Activated naive CD4-positive, alpha-beta T cell treated with anti-CD3 and anti-CD28 coated beads for 36 hours (primary cell): ENCODE measurements at places on chromosomes 1 and 21.

GRCh38 chr1:96660051-96660450 is 61.5 kb upstream of the PTBP2 start:
- H3K27me3 ChIP-seq = no peaks in the 10 kb centered on the region
- H3K4me1 ChIP-seq = no peaks in the 10 kb centered on the region
- H3K27ac ChIP-seq = no peak overlapping the region

GRCh38 chr1:8477983-8478362 is 160.1 kb downstream of the SLC45A1 start:
- no peaks in the 10 kb centered on the region for H3K27me3 ChIP-seq
- H3K4me3 ChIP-seq = no peak overlapping the region
- H3K4me1 ChIP-seq = peaks cover 42% of the 10 kb centered on the region
- H3K36me3 ChIP-seq = no peaks in the 10 kb centered on the region
- no peak for DNase-seq

- no peaks in the 10 kb centered on the region for H3K27me3 ChIP-seq
- peaks cover 4% of the 10 kb centered on the region for H3K36me3 ChIP-seq
- DNase-seq = no peak
- H3K27ac ChIP-seq = no peak overlapping the region
Observed at GRCh38 chr21:46597031-46597430, 7.9 kb downstream of the S100B start.

DNA sequence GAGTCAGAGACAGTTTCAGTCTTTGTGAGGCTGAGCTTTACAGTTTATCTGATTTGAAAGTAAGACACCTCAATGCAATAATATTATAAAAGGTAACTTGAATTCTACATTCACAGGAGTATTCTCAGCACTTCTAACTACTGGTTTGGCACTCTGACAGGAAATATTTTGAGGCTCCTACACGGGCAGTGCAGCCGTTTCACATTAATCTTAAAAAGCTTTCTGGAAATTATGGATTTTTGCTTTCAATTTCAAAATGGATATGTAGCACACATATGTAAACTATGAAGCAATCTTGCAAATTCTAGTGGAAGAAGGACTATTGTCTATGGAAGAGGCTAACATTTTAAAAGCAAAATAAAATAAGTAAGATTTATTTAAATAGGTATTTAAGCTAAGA is 262.9 kb upstream of the SNX7 start:
- H3K27me3 ChIP-seq = no peaks in the 10 kb centered on the region
- no peaks in the 10 kb centered on the region for H3K4me1 ChIP-seq
- no peaks in the 10 kb centered on the region for H3K36me3 ChIP-seq
- no peak for DNase-seq

- no peaks in the 10 kb centered on the region for H3K36me3 ChIP-seq
- H3K4me1 ChIP-seq = no peaks in the 10 kb centered on the region
- H3K27me3 ChIP-seq = peaks cover 22% of the 10 kb centered on the region
- no peak overlapping the region for H3K4me3 ChIP-seq
- H3K27ac ChIP-seq = no peak overlapping the region
- no peak for DNase-seq
Observed at GRCh38 chr1:7264101-7264500, 478.8 kb downstream of the CAMTA1 start.

GRCh38 chr1:183416850-183417771 is 1.1 kb downstream of the NMNAT2 start:
- no peak overlapping the region for H3K27ac ChIP-seq
- H3K4me1 ChIP-seq = peaks cover 23% of the 10 kb centered on the region
- no peaks in the 10 kb centered on the region for H3K36me3 ChIP-seq
- H3K27me3 ChIP-seq = peaks cover 49% of the 10 kb centered on the region
- DNase-seq = peak; percentile 66

DNA sequence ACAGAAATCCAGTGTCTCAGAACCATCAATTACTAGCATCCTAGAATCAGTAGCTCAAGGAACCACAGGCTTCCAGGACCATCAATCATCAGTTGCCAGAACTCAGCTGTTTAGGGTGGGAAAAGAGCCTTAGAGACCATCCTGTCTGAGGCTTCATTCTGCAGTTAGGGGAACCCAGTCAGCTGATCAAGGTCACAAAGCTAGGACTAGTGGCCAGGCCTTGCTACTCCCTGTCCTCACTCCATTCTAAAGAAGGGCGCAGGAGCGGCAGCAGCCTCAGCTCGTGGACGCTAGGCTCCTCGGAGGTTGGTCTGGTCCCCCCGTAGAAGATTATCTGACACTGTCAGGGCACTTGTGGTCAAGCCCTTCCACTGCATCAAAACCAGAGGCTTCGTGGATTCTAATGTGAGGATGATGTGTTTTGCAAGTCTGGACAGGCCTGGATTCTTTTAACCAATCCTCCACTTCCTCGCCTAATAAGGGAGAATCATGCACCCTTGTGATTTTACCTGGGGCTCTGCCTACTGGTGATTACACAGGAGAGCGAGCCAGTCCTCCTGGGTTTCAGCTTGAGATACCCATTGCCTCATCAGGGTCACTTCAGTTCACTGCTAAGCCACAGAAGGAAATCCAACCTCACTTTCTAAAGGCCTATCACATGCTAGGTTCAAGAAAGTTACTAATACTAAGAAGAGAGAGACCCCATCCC is 41.7 kb upstream of the IFFO2 start:
- no peaks in the 10 kb centered on the region for H3K27me3 ChIP-seq
- no peak overlapping the region for H3K4me3 ChIP-seq
- DNase-seq = no peak
- peaks cover 20% of the 10 kb centered on the region for H3K4me1 ChIP-seq
- peaks cover 5% of the 10 kb centered on the region for H3K36me3 ChIP-seq

DNA sequence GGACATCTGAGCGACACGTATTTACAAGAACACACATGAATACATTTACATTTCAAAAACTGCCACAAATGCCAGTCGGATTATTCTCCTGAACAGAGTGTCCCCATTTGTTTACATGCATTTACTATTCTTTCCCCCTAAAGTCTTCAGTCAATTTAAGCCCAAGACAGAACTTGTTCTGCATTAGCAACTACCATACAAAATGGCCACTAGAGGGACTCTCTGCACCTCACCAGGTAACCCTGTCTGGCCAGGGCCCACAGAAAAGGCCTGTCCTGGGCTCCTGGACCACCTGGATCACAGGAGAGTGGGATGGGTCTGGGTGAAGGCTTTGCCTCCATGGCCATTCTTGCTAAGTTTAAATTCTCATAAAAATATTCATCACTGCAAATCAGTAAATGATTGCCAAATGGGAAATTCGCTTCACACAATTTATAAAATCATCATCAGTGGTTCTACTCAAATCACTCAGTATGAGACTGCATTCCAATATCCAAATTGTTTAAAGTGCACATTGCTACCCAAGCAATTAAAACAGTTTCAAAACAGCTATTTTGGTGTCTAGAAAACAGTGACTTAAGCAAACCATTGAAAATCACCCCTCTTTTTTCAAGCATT is 12.5 kb upstream of the GUCA2A start:
- no peak overlapping the region for H3K4me3 ChIP-seq
- H3K27me3 ChIP-seq = no peaks in the 10 kb centered on the region

GRCh38 chr1:95991787-95992520 is 729.6 kb upstream of the PTBP2 start:
- no peak overlapping the region for H3K27ac ChIP-seq
- H3K4me1 ChIP-seq = no peaks in the 10 kb centered on the region
- no peak for DNase-seq
- H3K36me3 ChIP-seq = no peaks in the 10 kb centered on the region

DNA sequence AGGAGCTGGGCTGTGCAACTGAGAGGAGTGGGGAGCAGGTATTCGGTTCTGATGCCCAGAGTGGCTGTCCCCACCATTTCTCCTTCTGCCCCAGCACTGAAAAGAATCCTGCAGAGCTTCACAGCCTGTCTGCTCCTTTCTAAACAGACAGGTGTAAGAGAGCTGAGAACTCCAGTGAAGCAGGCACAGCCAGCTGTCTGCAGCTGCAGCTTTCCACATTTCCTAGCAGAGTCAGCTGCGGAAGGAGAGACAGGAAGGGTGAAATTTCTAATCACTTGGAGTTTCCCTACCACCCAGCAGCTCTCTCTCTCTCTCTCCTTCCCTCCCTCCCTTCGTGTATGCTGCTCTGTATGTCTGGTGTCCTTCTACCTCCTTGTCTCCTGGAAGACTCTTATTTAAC is 40.5 kb upstream of the GJB5 start:
- peaks cover 7% of the 10 kb centered on the region for H3K27me3 ChIP-seq
- H3K4me3 ChIP-seq = no peak overlapping the region
- H3K27ac ChIP-seq = no peak overlapping the region
- no peaks in the 10 kb centered on the region for H3K4me1 ChIP-seq
- no peak for DNase-seq

DNA sequence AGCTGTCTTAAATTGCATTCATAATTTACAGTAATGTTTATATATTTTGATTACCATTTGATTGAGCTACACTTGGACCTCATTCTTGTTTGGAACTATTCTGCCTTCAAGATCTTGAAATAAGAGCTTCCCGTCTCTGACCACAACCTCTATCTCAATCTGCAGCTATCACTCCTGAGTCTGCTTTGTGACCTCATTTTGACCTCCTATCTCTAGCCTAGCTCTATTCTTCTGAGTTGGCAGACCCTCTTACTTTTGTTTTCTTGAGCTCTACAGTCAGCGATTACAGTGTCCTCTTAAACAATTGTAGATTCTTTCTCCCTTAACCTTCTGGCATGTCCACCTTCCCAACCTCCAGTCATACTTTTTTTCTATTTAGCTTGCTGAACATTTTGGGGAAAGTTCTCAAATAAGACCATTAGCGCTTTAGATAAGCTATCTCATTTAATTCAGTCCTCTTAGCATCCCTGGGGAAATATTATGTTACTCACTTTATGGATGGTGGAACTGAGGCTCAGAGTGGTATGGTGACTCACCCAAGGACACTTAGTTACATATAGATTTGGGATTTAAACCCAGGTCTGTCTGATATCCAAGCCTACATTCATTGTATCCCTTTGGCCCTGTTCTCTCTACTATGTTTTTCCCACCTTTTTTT is 19.1 kb downstream of the RPAP2 start:
- H3K4me3 ChIP-seq = no peak overlapping the region
- no peaks in the 10 kb centered on the region for H3K27me3 ChIP-seq
- H3K4me1 ChIP-seq = peaks cover 55% of the 10 kb centered on the region

GRCh38 chr1:18154430-18155194 is 47.0 kb downstream of the IGSF21 start:
- H3K36me3 ChIP-seq = no peaks in the 10 kb centered on the region
- peaks cover 8% of the 10 kb centered on the region for H3K27me3 ChIP-seq
- no peak overlapping the region for H3K4me3 ChIP-seq

DNA sequence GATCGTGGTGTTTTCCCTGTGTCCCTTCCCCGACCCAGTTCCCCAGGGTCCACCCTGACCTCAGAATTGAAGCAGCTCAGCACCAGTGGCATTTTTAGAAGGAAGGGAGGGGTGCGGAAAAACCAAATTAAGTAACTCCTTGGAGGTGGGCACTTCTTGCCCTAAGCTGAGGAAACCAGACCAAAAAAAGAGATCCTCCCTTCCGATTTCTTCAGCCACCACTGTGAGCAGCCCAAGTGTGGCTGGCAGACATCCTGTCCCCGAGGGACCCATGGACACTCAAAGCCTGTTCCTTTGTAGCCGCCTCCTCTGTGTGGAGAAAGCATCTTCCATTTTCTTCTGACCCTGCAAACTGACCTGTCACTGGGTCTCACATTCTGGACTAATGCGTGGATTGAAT is 31.3 kb downstream of the KIRREL1 start:
- H3K27me3 ChIP-seq = peaks cover 7% of the 10 kb centered on the region

- no peak overlapping the region for H3K27ac ChIP-seq
- H3K4me1 ChIP-seq = no peaks in the 10 kb centered on the region
- no peak overlapping the region for H3K4me3 ChIP-seq
Observed at GRCh38 chr1:4000811-4001251, 100.8 kb upstream of the C1orf174 start.

DNA sequence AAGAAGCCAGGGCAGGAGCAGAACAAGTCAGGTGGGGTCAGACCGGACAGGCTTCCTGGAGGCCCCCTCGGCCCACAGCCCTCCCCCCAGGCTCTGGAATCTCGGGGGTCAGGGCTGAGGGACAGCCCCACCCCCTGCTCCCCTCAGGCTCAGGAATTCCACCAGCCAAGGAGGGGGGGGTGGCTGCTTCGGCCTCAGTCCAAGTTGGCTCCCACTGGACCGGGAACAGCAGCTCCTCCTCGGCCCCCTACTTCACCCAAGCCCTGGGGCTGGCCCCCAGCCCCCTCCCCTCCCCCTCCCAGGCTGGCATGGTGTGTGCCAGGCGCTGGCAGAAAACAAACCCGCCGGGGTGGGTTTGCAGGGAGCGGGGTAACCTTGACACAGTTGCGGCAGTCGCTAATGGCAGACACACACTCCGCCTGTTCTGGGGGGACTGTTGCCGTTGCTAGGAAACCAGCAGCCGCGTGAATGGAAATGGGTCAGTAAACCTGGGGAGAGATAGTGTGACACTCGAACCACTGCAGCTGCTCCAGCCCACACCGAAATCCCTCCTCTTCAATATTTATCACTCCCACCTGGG is 32.4 kb downstream of the AHDC1 start:
- no peaks in the 10 kb centered on the region for H3K27me3 ChIP-seq
- peaks cover 13% of the 10 kb centered on the region for H3K4me1 ChIP-seq
- H3K27ac ChIP-seq = no peak overlapping the region
- no peaks in the 10 kb centered on the region for H3K36me3 ChIP-seq

DNA sequence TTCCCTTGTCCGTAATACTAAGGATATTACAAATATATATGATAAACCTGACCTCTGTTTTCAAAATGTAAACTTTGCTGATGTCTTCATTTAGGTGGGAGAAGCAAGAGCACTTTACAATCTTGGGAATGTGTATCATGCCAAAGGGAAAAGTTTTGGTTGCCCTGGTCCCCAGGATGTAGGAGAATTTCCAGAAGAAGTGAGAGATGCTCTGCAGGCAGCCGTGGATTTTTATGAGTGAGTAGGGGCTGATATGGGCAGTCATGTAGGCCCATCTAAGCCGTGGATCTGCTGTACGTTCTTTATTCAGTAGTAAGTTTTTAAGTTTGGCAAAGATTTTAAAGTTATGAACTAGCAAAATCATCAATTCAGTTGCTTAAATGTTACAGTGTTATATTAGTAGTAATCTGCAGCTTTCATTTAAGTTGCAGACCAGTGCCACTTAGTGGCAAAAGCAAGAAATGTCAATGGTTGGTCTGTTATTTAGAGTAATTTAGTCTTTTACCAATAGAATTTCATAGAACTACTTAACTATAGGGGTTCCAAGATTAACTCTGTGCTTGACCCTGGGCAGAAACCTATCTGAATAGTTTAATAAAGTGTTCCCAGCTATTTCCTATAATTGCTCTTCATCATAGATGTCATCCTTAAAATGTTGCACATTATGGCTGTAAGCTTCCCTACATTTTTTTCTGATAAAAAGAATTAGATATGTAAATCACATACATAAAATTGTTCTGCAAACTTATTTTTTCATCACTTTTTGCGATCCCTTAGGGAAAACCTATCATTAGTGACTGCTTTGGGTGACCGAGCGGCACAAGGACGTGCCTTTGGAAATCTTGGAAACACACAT is 21.3 kb downstream of the GPSM2 start:
- no peaks in the 10 kb centered on the region for H3K36me3 ChIP-seq
- H3K4me3 ChIP-seq = no peak overlapping the region
- peaks cover 2% of the 10 kb centered on the region for H3K27me3 ChIP-seq
- peak; percentile 43 for DNase-seq
- no peak overlapping the region for H3K27ac ChIP-seq

GRCh38 chr1:27292106-27292505 is 29.9 kb upstream of the TMEM222 start:
- no peaks in the 10 kb centered on the region for H3K4me1 ChIP-seq
- H3K27ac ChIP-seq = no peak overlapping the region
- no peaks in the 10 kb centered on the region for H3K27me3 ChIP-seq
- DNase-seq = no peak
- no peak overlapping the region for H3K4me3 ChIP-seq
